HEK293T (cell line): ENCODE measurements at places on chromosomes 2 and 18.

- no peak for DNase-seq
Measured at GRCh38 chr2:21559351-21559750, 435.6 kb downstream of the TDRD15 start.

- DNase-seq: no peak
Measured at GRCh38 chr18:13235981-13236380, 17.4 kb downstream of the LDLRAD4 start.

DNA sequence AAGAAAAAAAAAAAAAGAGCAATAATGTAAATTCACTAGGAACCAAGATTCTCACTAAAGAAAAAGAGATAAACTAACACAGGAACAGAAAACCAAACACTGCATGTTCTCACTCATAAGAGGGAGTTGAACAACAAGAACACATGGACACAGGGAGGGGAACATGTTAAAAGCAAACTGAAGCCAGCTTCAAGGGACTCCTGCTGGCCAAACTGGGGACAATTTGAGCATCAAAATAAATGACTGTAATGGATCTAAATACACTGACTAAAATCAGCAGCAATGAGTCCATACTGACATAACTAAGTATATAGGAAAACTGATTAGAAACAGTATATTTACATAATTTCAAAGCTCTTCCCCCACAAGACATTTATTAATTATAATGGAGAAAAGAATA, 73.0 kb downstream of the FARSB start:
- no peak for DNase-seq

GRCh38 chr2:143524559-143525401, 395.6 kb downstream of the ARHGAP15 start:
- no peak for DNase-seq

DNA sequence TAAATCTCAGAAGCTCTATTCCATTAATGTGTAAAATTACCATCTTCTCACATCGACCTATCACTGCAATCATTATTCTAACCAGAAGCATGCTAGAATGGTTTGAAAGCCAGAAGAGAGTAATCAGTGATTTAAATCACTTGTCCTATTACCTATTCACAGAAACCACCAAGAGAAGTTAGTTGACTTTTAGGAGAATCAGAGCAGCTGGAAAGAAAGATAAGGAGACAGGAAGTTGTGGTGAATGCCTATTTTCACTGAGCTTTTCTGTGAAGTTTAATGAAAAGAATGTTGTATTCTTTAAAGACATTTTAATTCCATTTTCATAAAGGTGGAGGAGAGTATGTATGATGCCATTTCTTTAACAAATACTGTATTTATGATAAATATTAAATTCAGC, 352.6 kb upstream of the CRIM1 start:
- DNase-seq: no peak

DNA sequence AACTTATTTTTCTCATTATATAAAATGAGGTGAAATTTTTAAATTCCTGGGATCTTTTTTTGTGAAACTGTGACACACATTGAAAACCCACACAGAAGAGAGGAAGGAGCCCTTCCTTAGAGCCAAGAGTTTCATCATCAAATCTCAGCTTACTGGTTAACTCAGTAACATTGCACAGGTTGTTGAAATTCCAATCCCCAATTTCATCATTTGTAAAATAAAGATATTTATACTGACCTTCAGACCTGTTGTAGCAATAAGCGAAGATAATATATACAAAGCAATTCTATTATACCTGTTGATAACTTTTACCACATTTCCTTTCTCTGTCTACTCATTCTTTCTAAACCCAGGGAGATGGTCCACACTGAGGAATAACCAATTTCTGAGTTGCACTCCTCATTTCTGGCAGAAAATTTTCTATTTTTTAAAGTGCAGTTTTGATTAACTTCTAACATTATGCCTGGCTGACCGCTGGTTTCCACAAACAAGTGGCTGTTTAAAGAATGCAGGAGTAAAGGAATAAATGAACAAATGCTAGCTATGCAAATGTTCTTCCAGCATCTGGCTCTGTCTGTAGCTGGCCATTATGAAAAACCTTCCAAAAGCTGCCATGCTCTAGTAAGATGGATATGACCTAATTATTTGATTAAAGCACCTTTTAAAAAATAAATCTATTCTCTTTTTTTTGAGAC, 105.7 kb upstream of the LINC00305 start:
- DNase-seq: no peak

DNA sequence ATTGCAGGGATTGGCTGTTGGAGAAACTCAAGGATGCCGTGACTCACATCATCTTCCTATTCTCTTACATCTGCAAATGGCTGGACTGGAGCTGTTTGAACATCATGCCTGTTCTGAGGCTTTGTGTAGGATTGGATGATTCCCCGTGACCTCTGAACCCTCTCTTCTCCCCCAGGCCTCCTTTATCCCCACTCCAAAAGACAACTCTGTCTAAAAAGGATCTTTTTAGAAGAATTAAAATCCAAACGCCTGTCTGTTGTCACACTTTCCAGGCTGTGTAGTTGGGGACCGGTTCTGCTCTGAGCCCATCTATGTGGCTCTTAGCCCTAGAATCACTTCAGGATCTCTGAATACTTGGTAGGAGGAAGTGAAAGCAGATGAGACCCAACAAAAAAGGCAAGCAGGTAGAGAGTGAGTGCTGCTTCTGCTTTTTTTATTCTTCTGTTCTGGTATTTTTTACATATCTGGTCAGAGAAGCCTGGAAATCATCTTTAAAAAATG, 565 bp downstream of the SP140 start:
- DNase-seq: no peak

DNA sequence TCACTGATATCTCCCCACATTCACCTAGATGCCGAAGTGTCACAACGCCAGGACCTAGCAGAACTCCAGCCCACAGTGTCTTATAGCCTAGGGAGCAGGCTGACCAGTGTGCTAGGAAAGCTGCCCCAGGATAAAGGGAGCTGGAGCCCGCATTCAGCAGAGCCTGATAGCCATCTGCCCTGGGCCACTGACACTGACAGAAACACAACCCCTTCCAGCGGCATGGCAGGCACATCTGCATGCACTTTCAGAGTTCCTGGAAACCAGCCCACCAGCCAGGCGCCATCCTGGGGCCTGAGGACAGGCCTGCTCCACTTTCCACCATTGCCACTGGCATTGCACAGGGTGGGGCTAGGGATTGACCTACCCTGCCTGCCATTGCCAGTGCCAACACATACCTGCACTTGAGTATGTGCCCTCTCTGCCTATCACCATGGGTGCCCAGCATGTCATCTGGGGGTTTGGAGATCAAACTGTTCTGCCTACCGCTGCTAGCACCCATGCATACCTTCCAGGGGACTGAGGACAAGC, 290.1 kb upstream of the KLHL14 start:
- no peak for DNase-seq

- DNase-seq: no peak
Measured at GRCh38 chr2:221810245-221810644, 238.1 kb upstream of the EPHA4 start.

GRCh38 chr2:151844211-151844896, 16.1 kb upstream of the ARL5A start:
- DNase-seq: no peak

- DNase-seq: no peak
Measured at GRCh38 chr2:239654266-239654665, 253.4 kb upstream of the HDAC4 start.

- no peak for DNase-seq
Measured at GRCh38 chr2:218047536-218048225, 21.4 kb upstream of the RUFY4 start.

- no peak for DNase-seq
Measured at GRCh38 chr2:201420442-201421113, 30.7 kb downstream of the TRAK2 start.

GRCh38 chr2:95165030-95165370, 609 bp upstream of the ZNF2 start:
- no peak for DNase-seq

- no peak for DNase-seq
Measured at GRCh38 chr2:183371545-183371944, 247.3 kb downstream of the NUP35 start.

- no peak for DNase-seq
Measured at GRCh38 chr2:633371-633770, 43.8 kb downstream of the TMEM18 start.

DNA sequence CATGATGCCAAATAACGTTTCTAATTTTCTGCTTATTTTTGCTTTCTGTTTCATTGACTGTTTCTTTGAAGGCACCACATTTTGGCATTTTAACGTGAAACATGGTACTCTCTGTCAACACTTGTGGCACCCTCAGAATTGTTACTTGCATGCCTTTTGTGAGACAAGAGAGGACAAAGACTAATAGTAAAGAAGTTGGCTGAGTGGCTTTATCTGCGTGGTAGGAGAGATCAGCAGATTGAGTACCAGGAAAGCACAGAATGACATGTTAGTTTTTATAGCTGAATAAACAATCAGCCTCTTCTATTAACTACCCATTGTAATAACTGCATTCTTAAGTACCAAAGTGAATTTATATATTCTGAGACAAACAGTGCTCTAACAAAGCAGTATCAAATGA, 8.6 kb downstream of the ZNF638 start:
- no peak for DNase-seq

DNA sequence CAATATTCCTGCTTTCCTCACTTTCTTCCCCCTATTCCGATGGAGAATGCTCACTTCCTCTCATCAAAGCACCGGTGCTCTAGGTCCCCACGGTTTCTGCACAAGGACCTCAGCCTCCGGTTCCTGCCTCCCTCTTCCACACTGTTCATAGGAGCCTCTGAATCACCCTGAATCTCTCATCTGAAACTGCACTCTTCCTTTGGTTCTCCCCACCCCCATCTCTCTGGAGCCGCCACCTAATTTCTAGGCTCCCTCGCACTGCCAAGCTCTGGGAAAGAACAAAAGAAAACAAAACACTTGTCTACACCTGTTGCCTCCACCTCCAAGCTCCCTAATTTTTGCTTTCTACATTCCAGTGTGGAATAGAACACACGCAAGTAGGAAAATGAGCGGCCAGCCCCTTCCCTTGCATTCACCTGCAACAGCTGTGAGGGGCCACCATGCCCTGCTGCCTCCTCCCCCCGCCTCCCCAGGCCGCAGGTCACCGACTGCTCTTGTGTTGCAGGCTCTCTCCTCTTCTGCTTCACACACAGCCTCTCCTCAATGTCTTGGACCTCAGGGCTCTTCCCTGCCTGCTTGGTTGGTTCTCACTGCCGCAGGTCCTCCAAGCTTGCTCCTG, 9.6 kb downstream of the FBXO15 start:
- DNase-seq: no peak

DNA sequence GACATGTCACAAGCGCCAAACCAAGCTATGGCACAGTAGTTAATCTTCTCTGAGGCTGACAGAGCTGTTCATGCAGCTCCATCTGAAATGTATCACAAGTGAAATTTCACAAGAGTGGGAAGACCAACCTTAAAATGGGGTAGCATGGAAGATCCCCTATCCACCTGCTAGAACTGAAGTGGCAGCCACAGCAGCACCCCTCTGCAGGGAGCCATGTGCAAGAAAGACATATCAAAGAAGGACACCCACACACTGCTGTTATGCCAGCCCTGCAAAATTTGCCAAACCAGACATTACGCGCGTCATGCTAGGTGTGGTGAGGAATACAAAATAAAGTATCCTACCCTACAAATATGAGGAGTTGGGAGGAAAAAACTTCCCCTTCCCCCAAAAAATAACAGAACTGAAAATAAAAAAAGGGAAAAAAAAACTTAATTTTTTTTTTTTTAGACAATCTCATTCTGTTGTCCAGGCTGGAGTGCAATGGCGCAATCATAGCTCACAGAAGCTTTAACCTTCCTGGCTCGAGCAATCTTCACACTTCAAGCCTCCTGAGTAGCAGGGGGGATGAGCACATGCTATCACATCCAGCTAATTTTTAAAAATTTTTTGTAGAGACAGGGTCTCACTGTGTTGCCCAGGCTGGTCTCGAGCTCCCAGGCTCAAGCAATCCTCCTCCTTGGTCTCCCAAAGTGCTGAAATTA, 76.2 kb downstream of the STK39 start:
- DNase-seq: no peak

DNA sequence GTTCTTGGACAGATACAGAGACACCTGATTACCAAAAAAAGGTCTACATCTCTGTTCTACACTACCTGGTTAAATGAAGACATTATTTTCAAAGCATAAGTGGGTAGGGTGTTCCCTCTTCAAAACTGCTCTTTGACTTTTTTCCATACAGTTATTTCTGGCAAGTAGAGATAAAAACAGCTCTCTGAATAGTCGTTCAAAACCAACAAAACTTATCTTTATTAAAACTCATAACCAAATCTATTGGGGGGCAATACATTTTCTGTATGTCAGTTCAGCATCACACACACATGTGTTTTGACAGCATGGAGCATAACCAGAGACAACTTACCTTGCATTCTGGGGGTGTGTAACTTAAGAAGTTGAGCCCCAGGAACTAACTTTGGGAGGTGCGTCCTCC, 149.0 kb upstream of the EPC2 start:
- DNase-seq: no peak

DNA sequence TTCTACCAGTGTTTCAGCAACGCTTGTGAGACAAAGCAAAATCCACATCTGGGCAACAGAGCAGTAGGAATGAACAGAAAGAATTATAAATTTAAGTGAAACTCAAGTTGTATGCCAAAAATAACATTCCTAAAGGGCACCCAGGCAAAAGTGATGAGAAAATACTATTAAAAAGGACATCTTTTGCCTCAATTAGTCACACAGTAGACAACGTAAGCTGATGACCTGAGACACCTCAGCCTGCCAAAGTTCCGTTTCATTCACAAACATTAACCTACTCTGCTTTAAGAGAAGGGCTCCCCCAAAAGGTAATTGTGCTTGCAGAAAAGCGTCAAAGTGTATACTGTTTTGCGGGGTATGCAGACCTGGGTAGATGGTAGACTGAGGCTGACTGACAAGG, 7.2 kb downstream of the HDLBP start:
- DNase-seq: no peak

DNA sequence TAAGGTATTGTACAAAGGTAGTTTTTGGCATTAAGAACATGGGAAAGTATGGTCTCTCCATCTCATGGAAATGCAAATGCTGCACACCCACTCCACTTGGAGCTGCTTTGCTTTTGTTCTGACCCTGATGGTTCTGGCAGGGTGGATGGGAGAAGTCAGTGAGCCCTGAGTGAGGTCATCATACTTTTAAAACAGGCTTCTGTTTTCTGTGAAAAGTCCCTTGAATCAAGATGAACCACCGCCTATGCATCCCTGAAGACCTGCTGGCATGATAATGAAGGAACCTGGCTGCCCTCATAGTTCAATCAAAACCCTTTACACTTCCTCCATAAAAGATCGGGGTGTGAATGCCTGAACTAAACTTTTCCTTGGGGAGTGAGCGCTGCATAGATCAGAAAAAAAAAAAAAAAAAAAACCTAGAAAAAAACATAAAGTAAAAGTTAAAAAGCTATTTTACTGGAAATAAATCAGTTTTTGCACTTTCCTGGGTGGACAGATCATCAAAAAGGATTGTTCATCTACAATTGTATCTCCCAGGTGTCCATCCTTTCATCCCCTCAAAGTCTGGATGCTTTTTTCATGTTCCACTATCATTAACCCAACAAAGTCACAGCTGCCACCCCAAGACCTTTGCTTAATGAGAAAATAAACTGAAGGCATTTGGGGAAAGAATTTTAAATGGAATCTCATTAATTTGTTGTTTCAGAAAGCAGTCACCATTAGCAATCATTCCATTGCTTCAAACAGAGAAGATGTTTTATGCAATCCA, 728.1 kb upstream of the DDX18 start:
- DNase-seq: no peak
